ENCODE measurements at places on chromosomes 16 and 17.

DNA sequence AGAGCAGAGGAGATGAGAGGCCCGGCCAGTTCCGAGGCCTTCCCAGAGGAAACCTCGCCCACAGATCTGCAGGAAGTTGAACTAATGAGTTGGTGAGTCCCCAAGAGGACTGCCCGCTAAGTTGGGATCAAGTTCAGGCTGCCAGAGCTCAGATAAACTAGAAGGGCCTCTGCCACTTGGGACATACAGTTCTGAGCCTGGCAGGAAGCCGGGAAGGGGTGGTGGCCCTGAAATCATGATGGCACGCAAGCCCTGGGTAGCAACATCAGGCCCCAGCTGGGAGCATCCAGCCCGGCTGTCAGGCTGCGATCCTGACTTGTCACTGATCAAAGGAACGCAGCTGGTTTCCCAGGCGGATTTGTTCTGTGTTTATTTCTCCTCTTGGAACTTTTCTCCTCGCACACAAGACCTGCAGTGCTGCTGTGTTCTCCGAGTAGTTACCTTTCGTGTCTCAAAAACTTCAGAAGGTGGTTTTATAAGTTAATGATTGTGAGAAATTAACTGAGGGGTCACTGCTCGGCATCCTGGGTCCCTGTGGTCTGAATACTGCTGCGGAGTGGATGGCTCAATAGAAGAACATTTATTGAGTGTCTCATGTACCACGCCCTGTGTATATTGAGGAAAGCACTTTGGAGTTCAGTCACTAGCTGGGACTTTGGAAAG, 8.0 kb upstream of the WFDC1 start:
- no peak for DNase-seq

- DNase-seq, result no peak
Measured at GRCh38 chr17:68320311-68320865, 29.1 kb downstream of the ARSG start.

DNA sequence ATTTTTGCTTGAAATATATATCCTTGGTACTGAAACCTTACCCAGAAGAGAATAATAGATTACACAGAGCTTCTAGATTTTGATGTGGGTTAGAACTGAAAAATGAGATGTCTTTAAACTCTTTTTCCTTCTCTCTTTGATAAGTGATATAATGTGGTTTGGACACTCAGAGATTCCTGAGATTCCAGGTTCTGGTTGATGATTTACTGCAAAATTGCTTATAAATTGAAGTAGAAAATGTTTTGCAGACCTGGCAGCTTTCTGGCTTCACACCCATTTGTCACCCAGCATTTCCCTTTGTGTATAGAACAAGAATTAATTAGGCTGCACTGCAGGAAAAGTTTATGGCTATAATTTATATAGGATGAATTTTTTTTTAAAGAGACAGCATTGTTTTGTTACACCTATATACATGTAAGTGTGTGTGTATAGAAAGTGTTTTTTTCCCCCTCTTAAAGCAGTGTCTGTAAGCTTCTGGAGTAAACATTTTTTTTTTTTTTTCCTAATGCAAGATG, 23.5 kb downstream of the AATF start:
- DNase-seq, result no peak

DNA sequence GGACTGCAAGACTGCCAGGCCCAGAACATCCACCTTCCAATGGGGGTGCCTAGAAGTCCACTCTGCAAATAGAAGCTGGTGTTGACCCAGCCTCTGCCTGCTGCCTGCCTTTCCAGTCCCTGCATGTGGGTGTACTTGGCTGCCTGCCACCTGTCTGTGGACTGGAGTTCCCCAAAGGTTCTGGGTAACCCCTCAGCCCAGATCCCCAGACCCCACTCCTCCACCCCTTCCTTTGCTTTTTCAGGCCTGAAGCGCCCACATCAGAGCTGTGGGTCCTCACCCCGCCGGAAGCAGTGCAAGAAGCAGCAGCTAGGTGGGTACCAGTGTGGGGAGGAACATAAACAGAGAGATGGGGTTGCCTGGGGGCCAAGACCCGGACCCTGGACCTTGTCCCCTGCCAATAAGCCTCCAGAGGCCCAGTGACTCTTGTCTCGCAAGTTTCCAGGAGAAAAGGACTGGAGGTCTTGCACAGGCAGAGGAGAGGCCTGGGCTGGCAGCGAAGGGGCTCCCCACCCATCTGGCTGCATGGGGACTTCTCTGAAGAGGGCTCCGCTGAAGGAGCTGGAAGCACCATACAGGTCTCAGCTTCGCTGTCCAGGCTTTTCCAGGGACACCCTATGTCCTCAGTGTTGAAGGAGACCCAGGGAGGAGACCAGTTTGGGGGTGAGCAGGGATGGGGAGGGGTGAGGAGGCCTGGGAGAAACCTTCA, 34.3 kb downstream of the NLRC5 start:
- no peak for DNase-seq

- peak; percentile 56 for DNase-seq
Measured at GRCh38 chr16:88650749-88651275, at the start of gene CYBA. Gene CYBA (minus strand): TSS chr16:88651053. CDS start chr16:88651013, 40 bp downstream.

DNA sequence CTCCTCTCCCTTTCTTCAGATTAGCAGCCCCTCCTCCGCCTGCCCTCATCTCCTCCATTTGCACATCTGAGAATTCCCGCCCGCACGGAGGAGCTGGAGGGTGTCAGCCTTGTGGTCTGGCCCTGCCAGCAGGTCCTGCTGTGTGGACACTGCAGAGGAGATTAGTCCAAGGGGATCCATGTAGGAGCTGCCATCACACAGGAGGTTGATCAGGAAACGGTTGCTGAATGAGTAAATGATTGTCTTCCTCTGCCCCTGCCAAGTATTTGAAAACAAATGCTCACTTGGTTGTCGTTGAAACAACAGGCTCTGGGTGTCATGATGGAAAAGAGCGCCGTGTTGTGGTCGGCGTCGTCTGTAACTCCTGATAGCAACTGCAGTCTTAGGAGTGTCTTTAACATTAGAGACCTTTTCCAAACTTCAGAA, 63.8 kb upstream of the CHMP6 start:
- no peak for DNase-seq

DNA sequence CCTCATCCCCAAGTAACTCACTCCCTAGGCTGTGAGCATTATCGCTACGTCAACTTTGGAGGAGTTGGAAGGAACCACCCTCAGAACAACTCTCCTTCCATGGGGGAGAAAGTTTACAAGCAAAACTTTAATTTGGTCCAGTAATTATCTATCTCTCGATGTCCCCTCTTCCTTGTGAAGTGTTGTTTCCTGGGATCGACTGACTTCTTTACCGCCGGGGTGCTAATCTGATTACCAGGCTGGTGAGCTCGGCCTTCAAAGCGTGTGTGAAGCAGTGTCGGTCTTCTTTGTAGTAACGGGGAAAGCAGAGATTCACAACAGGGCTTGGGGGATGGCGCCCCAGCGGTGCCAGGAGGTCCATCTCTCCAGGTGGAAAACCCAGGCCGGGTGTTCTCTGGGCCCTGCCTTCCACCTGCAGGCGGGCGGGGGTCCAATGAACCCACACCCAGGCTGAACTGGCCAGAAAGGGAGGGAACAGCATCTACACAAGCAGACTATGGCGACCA, 14.5 kb upstream of the FOXF1 start:
- DNase-seq, result no peak

DNA sequence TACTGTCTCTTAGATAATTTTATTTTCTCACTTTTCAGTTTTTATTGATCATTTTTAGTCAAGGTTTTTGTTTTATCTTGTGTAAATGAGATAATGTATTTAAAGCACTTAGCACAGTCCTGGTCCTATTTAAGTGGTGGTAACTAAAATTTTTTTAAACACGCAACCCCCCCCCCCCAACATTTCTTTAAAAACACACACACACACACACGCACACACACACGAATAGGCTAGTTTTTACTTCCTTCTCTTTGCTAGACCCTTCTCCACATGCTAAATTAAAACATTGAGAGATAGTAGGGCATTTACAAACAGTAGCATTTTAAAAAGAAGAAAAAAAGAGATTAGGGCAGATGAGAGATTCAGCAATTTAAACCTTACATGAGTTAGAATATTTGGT, 5.0 kb downstream of the NFATC3 start:
- DNase-seq, result no peak

GRCh38 chr17:77640252-77640651, 318.3 kb upstream of the TNRC6C start:
- DNase-seq, result no peak

DNA sequence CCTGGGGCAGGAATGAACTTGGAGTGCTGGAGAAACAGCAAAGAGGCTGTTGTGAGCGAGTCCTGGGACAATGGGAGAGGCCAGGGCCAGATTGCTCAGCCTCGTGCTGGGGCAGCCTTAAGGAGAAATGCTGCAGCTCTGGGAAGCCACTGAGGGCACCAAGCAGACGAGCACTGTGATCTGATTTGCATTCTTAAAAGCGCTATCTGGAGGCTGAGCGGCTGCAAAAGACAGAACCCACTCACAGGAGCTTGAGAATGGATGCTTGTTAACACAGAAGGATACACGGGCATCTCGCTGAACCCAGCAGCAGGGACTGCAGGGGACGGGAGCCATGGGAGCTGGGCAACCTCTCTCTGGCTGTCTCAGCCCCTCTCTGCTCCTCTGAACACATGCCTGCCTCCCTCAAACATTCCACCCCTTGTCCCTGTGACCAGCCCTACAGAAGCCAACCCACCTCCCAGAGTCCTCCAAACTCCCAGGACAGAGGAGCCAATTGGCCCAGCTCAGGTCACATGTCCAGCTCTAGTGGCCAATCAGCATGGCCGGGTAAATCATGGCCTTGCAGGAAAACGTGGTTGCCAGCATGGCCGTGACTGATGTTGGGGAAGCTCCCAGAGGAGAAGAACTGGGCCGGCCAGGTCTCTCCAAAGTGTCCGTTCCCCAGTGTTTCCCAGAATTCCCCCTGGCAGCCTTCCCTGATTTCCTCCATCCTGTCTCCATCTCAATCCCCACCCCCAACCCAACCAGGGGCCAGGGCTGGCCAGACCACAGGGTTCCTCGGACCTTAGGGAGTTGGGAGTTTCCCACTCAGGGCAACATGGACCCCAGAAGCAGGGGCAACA, 60.3 kb downstream of the GSG1L start:
- no peak for DNase-seq

DNA sequence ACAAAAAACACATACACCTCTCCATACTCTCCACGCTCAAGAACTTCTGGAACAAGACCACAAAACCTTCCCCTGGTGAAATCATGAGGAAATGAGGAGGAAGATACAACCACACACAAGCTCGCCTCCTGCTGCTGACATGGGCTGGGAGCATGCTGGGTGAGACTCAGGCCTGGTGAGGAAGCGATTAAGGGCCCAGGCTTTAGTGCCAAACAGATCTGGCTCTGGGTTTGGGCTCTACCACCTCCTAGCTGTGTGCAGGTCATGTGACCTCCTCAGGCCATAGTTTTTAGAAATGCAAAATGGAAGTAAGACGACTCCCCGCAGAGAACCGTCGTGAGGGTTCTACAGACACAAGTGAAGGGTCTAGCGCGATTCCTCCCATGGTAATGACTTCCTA, 41.3 kb downstream of the VAC14 start:
- no peak for DNase-seq

DNA sequence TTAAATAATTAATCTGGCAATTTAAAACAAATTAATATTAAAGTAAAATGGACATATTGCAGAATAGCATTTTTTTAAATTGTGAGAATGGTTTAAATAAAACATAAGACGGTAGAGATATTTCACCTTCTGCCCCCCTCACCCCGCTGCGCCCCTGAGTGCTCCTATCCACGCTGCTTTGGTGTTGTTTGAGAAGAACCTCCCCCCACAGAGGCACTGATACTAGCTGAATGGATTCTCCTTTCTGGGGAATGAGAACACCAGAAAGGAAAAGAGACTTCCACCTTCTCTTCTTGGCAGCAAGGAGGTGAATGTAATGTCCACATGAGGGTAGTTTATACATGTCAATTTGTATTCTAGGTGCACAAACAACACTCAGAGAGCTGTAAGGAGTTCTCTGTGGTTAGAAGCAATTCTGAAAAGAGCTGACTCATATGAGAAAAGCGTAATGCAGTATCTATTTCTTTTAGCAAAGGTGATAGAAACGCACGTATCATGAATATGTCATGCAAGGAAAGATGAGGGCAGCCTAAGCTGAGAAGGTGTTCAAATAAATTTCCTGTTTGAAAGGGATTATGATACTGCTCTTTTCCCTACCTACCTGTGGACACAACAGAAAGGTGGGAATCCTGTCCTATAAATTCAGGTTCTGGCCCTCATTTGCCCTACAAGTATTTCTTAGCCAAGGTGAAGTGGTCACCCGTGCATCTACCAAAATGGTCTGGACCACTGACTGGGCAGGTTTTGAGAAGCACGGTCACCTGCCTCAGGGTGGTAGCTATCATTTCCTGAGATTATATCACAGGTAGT, 126.9 kb downstream of the PARN start:
- no peak for DNase-seq

DNA sequence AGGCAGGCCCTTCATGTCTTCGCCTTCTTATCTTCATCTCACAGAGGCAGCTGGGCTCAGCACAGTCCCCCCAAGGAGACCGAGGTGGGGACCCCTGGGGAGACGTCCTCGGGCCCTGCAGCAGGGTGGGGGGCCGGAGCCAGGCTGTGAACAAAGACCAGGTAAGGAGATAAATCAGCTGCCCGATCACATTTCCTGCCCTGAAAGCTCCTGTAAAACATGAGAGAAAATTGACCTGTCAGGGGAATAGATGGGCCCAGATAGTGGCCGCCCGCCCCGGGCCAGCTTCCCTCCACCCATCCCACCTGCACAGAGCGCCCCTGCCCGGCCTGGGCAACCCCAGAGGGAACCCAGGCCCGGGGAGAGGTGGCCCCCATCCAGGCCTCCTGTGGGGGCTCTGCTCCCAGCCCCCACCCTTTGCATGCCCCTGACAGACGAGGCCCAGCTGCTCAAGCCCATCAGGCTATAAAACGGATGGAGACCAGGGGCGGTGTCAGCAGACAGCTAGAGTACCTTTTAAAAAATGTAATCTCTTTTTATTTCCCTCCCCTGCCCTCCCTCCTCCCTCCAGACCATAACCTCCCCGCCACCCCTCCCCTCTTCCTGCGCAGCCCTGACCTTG, 18.8 kb upstream of the SLC38A10 start:
- peak; percentile 63 for DNase-seq

DNA sequence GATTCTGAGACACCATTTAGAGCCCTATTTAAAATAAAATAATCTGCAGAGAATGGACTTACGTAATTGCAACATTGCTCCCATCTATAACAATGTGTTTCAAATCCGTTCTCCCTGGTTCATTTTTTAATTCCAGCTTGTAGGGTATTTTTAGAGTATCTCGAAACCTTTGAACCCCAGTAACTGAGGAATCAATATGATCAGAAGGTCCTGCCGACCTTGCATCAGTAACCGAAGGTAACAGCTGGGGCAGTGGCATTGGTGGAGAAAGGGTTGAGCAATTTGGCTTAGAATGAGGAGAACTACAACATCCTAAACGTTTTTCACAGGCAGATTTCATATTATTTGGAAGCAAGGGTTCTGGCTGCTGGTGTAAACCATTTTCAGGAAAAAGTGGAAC, 49.3 kb downstream of the N4BP1 start:
- no peak for DNase-seq

- no peak for DNase-seq
Measured at GRCh38 chr16:49365711-49366509, 7.7 kb upstream of the C16orf78 start.

All from SK-N-DZ (cell line).